ENCODE measurements at places on chromosomes 6 and 20.

- DNase-seq, result no peak
These were observed 725 bp upstream of the ISM1 start for GRCh38 chr20:13220194-13220903.

DNA sequence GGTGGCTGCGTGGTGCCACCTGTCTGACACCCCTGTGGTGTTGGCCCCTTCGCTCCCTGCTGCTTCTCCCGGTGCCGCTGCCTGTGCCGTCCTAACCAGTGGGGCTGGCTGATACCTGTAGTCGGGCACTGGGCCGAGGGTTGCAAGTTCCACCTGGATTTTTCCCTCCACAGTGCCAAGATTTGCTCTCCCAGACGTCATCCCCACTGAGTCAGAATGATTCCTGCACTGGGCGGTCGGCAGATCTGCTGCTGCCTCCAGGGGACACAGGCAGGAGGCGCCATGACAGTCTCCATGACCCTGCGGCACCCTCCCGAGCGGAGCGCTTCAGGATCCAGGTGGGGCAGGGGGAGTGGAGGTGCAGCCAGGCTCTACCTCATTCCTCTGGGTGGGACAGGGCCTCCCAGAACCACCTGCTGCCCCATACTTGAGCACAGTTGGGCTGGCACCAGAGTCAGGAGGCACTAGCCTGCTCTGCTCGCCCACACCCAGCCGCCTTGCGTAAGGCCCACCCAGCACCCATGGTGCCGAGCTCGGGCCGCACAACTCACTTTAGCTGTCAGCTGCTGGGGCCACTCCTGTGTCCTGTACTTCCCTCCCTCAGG lies 60.2 kb downstream of the TCP11 start:
- no peak for DNase-seq

DNA sequence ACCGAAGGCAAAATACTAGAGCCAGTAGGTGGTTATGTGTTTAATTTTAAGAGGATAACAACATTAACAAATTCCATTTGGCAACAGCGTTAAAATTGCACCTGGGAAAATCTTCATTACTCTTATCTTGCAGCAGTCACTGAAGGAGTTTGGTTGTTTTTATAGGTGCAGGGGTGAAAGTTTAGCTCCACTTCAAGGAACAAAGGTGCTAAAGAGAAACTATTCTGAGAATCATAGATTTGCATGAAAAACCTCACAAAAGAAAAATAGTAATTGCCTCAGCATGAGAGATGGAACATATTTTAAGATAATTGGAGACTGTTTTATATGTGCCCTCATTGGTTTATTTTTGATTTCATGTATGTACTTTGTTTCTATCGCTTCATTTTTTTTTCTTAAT lies 444.4 kb downstream of the UTRN start:
- no peak for DNase-seq

DNA sequence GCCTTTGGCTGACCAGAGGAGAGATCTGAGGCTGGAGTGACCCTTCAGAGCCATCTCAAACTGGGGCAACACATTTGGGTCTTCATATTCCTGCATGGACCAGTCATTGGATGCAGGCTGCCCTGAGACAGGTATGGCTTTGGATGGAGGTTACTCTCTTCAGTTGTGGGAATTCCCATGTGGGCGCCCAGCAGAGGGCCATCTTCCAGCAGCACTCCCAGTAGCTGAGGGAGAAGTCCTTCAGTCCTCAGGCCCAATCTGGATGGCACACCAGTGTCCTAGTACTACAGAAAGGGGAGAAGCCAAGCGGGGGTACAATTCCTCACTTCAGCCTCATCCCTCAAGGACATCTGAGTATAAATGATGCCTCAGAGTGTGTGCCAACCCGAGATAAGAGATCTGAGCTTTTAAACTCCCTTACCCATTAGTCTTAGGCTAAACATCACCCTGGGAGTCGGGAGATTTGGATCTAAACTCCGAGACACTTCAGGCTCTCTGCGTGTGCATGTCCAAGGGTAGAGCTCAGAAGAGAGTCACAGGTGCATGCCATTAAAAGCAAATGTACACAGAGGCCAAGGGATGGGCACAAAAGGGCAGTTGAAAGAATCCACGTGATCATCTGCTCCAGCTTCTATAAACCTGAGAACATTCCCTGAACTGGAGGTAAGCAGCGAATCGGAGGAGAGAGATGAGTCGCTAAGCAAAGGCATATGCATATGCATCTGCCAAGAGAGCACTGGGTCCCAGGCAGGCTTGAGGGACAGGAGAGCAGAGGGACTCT lies 204.6 kb downstream of the CD83 start:
- no peak for DNase-seq

DNA sequence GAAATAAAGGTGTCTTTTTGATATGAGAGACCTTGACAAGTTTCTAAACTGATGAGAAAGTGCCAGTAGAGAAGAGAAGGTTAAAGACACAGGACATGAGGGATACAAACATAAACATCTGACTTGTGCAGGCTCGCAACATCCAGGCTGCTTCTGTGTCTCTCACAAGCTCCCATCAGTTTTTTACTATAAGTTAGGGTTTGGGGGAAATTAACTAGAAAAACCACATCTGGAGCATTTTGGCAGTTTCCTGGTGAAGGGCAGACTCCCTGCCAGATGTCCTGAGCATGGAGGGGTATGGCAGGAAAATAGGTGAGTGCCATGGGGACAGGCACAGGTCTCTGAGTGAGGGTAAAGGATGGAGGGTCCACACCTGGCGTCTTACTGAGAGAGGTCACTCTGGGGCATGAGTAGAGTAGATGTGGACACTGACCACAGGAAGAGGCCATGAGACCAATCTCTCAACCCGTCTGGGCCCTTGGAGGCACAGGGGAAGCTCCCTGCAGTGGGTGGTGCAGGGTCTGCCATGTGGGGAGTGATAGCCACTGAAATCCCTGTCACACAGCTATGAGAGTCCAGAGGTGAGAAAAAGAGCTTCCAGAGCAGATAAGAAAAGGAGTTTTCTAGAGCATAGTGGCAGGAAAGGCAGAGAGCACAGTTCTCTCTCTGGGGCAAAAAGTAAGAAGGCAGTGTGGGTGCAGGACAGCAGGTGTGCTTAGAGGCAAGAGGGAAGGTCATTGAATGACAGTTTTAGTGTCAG lies 193.3 kb upstream of the SYNDIG1 start:
- DNase-seq, result no peak

DNA sequence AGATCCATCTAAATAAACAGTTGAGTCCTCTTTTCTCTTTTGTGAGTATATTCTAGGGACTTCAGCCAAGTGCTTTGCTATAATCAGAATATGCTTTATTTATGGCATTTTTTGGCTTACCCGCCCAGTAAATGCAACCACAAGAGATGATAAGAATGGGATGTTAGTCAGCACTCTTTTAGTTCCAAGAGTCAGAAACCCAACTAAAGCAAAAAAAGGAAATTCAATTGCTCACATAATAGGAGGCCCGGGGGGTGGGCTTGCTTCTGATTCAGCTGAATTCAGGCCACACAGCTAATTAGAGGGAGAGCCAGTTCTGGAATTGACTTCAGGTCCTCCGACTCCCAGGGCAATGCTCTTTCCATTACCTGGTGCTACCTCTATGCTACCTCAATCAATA lies 250.6 kb downstream of the FARS2 start:
- no peak for DNase-seq

- peak; percentile 95 for DNase-seq
These were observed 16.1 kb upstream of the ZNF217 start for GRCh38 chr20:53609491-53610445.

DNA sequence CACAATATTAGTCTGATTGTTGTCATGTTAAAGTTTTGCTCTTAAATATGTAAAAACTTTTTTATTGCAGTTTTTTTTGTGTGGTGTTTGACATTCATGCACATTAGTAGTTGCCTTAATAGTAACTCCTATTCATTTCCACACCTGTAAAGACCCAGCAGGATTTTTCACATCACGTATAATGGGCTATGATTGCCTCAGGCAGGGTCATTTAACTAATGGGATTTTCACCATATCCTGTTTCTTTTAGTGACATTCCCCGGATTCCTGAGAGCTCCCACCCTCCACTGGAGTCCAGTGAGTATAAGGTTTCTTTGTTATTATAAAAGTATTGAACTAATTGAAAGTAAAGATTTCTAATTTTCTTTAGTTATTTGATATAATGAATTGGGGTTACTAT lies 359.2 kb downstream of the RIMS1 start:
- no peak for DNase-seq

All from NCI-H2029 treated with DMSO at 0.1 percent for 48 hours (cell line).